ENCODE measurements at places on chromosomes 16 and 17.

DNA sequence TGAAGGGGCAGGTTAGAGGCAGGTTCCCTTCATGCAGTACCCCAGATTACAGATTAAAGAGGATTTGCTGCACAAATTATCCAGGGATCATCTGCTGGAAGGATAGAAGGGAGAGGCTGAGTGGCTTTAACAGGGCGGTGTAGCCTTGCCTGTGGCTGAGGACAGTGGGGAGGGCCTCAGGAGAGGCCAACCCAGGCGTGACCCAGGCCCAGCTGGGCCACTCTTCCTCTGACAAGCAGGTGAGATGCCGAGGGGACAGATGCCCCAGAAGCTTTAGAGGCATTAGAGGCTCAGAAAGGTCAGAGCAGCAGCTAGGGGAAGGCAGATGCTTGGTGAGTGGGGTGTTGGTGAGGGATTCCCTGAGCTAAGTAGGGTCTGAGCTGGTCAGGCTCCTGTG, 18.1 kb upstream of the MTMR4 start:
- DNase-seq = no peak

GRCh38 chr17:75673487-75673886, 6.3 kb downstream of the SAP30BP start:
- no peak for DNase-seq

- no peak for DNase-seq
These were observed 122.1 kb upstream of the HSBP1 start for GRCh38 chr16:83685615-83686165.

- DNase-seq = no peak
These were observed 8.8 kb downstream of the VPS53 start for GRCh38 chr17:705863-706262.

- DNase-seq = no peak
These were observed 955 bp downstream of the HOXB13 start for GRCh38 chr17:48727415-48728175.

DNA sequence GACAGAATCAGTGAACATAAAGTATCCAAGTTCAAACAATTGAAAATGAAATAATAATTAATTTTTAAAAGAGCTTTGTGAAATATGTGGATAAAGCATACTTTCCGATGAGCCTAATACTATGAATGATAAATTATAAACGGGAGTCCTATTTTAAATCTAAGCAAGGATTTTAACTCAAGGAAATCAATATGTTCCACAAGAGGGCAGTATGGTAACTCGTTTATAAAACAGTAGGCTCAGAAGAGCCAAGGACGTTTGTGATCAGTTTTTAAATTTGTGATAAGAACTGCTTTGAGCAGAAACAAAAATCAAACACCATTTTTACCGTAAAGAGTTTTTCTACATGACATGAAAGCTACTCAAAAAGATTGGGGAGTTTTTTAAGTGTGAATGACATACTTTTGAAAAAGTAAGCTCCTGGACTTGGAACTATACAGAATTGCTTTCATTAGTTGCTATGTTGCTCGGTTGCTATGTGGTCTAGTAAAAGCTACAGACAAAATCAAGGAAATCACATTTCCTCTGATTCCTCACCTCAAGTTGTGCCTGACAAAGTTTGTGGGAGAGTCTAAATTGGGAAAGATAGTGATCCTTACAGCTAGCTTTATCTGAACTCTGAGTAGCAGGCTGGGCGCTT, 11.8 kb upstream of the TEKT1 start:
- no peak for DNase-seq

DNA sequence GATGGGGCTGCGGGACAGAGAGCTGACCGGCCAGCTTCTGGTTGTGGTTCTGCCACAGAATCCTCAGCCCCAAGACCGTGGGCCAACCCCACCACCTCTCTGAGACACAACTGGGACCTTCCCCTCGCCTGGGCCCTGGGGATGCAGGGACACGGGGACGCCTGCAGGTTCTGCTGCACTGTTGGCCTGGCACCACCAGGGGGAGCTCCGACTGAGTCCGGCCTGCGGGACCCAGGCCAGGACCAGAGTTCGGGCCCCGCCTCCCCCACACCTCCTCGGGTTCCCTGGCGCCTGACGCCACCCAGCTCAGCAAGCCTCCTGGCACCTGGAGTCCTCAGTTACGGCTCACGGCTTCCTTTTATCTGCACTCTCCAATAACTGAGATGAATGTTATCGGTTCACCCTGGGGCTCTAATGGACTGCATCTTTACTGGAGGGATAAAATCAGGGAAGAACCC, 27.3 kb downstream of the TBC1D16 start:
- peak; percentile 78 for DNase-seq

DNA sequence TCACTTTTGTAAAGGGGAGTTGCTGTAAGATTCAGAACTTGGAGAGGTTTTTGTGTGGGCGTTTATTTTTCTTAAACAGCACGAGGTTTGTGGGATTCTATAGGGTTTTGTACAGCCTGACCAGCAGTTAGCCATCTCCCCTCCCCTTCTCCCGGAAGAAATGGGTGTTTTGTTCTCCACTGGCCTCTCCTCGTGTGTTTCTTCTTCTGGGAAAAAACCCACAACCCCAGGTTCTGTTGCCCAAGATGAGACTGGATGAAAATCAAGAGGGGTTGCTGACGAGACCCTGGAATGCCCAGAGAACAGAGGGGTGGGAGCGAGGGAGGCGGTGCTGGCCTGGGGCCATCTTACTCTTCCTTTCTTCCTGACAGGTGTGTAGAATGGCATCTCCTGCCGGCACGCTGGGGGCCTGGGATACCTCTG, 186.1 kb downstream of the MSI2 start:
- no peak for DNase-seq

GRCh38 chr17:74898376-74898946, 5.0 kb upstream of the FADS6 start:
- no peak for DNase-seq

GRCh38 chr17:9498490-9498889, 77.1 kb downstream of the STX8 start:
- no peak for DNase-seq

- peak; percentile 30 for DNase-seq
These were observed at the start of gene MMP28 for GRCh38 chr17:35795007-35795870. TSS of gene MMP28 (minus strand) at chr17:35795641. CDS start at chr17:35795377, 264 bp downstream.

DNA sequence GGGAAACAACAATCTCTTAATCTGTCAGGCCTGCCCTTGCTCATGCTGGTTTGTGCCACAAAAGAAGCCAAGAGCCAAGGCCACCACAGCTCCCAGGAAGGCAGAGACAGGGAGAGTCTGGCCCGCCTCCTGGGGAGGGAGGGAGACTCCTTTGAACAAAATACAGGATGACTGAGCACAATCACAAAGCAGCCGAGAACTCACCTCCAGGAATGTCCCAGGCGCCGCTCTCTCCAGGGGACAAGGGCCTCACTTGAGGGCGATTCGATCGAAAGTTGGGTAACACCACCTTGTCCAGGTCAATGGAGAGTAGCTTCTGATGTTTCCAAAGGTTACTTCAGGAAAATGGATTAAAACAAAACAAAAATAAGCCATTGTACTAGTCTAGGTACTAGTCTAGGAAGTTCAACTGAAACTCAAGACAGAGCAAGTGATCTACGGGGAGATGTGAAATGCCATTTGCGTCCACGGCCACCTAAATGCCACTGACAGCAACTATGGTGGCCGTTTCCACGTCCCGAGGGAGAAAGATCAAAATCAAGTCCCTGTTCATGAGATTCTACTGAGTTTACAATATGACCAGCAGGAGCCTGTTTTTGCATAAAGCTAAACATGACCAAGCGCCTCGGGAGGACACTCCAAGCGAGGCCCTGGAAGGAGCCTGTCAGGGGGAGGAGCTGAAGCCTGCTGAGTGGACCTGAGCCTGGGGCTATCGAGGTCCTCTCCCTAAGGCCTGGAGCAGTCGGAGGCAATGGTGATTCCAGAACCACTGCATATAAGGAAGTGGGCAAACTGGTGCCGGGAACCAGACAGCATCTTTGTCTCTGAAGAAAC, 13.4 kb upstream of the SLC38A8 start:
- DNase-seq = no peak

- DNase-seq = no peak
These were observed 375.3 kb upstream of the XYLT1 start for GRCh38 chr16:17846030-17846429.

DNA sequence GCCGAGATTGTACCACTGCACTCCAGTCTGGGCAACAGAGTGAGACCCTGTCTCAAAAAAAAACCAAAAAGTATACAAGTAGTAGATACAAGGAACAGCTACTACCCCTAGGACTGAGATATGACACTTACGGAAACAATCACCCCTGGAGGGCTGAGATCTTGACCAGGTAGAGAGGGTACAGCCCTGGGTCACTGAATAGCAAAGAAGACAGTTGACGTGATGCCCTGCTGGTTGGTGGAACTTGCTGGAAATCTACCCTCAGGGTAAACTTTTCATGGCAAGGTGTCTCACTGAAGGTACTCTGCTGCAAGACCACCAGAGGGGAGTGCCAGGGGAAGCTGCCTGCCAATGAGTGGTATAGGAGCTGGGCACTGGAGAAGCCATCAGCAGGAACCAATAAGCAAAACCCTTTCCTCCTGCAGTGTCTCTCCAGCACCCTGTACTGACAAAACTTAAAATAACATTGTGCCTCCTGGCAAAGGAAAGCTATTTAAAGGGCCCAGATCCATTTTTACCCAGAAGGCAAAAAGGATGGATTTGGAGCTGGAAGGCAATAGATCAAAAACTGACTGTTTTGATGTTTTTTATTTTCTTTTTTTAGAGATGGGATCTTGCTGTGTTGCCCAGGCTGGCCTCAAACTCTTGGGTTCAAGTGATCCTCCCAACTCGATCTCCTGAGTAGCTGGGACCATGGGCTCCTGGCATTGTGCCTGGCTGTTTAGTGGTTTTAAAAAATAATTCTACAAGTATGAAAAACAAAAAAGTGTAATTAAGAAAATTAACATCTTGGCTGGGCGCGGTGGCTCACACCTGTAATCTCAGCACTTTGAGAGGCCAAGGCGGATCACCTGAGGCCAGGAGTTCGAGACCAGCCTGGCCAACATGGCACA, 11.3 kb upstream of the PDXDC1 start:
- DNase-seq = no peak

DNA sequence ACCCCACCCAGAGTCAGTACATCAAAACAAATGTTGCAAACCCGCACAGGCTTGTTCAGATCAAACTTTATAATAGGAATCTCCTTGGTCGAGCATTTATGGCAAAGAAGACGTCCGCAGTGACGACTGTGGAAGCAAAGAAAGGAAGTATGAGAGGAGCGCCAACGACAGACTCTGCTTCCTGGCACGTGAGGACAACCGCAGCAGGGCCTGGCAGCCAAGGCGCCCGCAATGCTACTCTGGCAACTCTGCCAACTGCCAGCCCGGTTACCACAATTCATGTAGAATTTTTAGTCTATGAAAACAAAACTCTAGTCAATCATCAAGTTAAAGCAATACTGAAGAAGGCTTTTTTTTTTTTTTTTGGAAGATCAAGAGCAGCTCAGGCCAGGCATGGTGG, 24.8 kb downstream of the CYB5D2 start:
- DNase-seq = no peak

GRCh38 chr16:5925850-5926249, 828.3 kb upstream of the EEF2KMT start:
- DNase-seq = no peak

- no peak for DNase-seq
These were observed 31.0 kb downstream of the MBTPS1 start for GRCh38 chr16:84085773-84086172.

GRCh38 chr16:35574454-35575431, 2115.3 kb downstream of the TP53TG3F start:
- no peak for DNase-seq

DNA sequence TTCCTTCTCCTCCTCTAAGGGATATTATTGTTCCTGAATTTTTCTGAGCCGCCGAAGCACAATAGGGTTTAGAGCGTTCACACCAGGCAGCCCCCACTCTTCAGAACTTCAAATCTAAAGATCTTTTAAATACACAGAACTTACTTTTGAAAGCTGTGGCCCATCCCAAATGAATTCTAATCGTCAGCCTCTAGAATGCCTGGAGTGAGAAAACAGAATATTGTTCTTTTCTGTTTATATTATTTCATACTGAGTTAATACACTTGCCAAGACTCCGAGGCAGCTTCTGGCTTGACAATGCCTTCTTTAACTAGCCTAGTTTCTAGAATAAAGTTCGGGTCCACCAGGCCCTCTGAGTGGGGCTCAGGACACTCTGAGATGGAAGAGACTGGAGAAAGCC, 405.6 kb downstream of the WWOX start:
- DNase-seq = no peak

GRCh38 chr17:45895304-45895968, 1.1 kb downstream of the MAPT start:
- DNase-seq = no peak

DNA sequence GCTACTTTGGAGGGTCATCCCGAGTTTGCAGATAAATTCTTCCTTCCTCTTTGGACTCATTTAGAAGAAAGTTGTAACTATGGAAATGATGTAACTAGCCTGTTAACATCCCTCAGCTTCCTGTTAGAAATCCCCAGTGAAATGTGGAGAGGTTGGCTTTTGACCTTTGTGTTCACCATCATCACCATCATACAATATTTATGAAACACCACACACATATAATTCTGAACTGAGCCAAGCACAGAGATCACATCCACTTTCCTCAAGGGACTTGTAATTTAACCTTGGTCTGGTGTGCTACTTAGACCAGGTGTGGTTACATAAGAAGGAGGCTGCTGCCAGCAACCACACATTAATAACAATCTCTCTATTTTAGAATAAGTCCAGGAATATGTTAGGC, 2.5 kb downstream of the CAPNS2 start:
- DNase-seq = no peak

GRCh38 chr17:39653662-39654331, 11.4 kb upstream of the TCAP start:
- DNase-seq = peak; percentile 71

GRCh38 chr16:82460766-82461165, 166.0 kb upstream of the CDH13 start:
- no peak for DNase-seq

DNA sequence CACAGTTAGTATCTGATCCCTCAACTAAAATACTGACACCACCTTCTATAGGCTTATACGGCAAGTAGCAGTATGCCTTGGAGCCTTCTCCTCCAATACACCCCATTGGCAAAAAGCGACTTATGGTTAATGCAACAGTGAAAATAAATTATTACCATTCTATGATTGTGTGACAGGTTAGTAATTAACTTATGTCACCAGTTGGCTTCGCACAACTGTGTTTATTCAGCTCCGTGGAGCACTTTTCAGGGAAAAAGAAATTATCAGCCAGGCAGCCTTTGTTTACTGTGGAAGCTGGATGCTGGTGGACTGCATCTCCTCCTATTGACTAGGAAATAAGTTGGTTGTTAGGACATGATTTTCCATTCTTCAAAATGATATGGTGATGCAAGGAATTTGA, 833.8 kb upstream of the RBFOX1 start:
- DNase-seq = no peak

GRCh38 chr17:54408731-54409130, 491.9 kb upstream of the TOM1L1 start:
- DNase-seq = no peak

- no peak for DNase-seq
These were observed 8.3 kb downstream of the WFDC1 start for GRCh38 chr16:84303023-84303422.
